ENCODE measurements at places on chromosomes 2 and 18. TPM values are rescaled to one million over a fixed set of nuclear protein-coding genes. Genes with fewer than 3 reads are reported as not detected.

DNA sequence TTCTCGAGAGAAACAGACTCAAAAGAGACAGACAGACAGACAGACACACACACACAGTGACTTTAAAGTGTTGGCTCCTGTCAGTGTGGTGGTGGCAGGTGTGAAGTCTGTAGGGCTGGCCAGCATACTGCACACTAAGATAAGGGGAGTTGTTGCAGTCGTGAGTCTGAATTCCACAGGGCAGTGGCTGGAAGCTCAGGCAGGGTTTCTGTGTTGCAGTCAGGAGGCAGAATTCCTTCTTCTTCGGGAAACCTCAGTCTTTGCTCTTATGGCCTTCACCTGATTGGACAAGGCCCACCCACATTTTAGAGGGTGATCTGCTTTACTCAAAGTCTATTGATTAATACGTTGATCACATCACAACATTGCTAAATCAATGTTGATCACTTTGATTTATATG, 478.4 kb upstream of the HS6ST1 start:
- DNase-seq = no peak

- no peak for DNase-seq
Observed at GRCh38 chr2:172361360-172361759, 66.0 kb upstream of the ITGA6 start.

DNA sequence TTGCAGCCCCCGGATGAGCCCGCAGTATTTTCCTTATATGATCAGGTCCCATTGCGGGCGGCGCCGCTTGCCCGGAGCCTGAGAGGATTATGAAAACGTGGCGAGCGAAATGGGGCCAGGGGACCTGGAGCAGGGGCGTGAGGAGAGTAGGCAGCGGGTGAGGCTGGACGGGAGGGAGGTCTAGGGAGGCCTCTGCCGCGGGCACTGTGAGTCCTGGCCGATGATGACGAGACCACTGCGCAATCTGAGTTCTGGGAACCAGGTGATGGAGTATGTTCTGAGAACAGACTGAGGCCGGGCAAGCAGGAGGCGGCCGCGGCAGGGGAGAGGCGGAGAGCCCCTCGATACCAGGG, 790 bp upstream of the ACAA2 start:
- DNase-seq = no peak

DNA sequence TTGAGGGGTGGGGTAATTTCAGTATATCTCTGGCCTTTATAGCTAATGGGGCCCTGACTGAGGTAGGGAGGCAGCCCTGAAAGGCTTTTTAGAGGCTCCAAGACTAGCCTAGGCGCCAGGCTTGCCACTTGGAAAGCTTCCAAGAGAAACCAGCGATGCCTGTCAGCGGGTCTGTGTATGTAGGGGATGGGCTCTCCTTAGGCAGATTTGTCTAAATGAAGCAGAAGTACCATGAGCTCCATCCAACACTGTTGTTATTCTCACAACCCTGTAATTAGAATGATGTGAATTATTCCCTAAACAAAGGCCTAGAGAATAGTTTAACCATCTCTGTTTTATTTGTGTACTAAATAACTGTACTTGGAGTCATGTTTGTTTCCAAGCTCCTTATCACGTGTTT, 138.1 kb downstream of the B3GNT2 start:
- DNase-seq = no peak

DNA sequence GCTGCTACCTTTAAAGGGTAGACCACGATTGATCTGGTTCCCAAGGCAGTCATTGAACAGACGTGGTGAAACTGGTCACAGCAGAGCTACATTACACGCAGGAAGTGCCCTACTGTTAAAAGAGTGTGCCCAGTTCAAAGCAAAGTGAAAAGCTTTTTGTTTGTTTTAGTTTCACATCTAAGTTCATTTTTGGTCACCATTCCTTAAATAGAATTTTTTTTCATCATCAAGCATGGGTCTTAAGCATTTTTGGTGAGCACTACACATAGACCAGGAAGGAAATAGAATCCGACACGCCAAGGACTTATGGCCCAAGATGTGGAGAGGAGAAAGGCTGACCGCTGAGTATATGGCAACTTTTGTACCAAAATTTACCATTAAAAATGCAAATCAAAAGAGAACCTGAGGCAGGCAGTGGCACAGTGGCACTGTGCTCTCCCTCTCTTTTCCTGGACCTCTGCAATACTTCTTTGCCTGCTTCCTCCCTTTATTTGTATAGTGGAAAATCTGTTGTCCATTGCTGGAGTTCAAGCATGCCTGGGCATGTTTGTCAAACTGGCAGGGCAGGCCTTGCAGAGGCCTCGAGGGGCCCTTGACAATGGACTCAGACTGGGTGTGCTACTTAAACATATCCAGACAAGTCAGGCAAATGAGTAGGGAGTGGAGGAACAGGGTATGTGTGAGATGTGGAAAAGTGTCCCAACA, 42.6 kb upstream of the HNRNPA3 start:
- DNase-seq = no peak

GRCh38 chr2:96468904-96469303, 36.3 kb downstream of the NEURL3 start:
- DNase-seq = no peak

- no peak for DNase-seq
Observed at GRCh38 chr2:223007531-223007930, 44.5 kb upstream of the KCNE4 start.

Gene CCDC178
- polyA plus RNA-seq = 1.9 TPM

Gene ORC4
- polyA plus RNA-seq = 141 TPM

Measured in left renal cortex interstitium (tissue), 4 donors.